ENCODE measurements at places on chromosomes 11 and 22. TPM values are rescaled to one million over a fixed set of nuclear protein-coding genes. Genes with fewer than 3 reads are reported as not detected.

DNA sequence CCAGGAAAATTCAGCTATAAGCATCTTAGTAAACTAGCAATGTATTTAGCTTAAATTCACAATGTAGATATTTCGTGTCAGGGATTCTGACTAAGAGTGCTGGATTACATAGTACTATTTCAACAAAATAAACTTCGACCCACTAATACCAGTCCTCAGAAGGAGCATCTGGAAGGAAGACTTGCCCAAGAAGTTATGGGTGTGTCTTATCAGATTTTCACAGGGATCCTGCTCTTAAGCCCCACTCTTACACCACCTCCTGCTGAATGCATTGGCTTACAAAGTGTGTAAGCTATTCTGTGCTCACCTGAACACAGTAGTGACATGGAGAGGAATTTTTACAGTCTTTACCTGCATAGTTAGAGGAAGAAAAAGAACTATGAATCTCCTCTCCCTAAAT lies 35.4 kb upstream of the ANO5 start:
- no peak for DNase-seq

GRCh38 chr11:82631722-82632630 lies 101.7 kb downstream of the FAM181B start:
- no peak for DNase-seq

- peak; percentile 69 for DNase-seq
Measured at GRCh38 chr11:116693593-116694348, 79.0 kb downstream of the BUD13 start.

GRCh38 chr22:43144949-43145348 lies 1.8 kb upstream of the MCAT start:
- DNase-seq: no peak

DNA sequence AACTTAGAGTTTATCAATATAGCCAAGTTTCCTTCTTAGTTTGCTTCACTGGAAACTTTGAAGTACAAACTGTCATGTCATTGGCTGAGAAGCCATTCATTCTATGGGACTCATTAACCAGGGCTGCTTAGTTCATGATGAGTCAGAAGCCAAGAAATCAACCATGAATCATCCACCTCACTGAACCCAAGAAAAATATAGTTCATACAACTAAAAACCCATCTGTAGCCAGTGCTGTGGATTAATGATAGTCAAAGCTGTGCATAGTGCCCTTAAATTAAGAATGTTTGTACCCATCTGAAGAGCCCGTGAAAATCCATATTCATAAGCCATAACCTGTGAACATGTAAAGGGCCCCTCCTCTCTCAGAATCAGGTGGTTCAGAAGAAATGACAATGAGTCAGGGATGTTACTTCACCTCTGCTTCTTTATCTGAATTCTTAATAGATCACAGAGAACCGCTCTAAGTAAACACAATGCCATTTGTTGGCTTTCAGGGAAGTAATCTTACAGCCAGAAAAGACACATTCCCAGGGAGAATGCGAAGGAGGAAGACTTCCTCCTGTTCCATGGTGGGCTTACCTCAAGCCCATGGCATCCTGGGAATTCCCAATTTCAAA lies 25.4 kb downstream of the MMP20 start:
- no peak for DNase-seq

GRCh38 chr11:120668537-120668936 lies 157.0 kb downstream of the GRIK4 start:
- no peak for DNase-seq

DNA sequence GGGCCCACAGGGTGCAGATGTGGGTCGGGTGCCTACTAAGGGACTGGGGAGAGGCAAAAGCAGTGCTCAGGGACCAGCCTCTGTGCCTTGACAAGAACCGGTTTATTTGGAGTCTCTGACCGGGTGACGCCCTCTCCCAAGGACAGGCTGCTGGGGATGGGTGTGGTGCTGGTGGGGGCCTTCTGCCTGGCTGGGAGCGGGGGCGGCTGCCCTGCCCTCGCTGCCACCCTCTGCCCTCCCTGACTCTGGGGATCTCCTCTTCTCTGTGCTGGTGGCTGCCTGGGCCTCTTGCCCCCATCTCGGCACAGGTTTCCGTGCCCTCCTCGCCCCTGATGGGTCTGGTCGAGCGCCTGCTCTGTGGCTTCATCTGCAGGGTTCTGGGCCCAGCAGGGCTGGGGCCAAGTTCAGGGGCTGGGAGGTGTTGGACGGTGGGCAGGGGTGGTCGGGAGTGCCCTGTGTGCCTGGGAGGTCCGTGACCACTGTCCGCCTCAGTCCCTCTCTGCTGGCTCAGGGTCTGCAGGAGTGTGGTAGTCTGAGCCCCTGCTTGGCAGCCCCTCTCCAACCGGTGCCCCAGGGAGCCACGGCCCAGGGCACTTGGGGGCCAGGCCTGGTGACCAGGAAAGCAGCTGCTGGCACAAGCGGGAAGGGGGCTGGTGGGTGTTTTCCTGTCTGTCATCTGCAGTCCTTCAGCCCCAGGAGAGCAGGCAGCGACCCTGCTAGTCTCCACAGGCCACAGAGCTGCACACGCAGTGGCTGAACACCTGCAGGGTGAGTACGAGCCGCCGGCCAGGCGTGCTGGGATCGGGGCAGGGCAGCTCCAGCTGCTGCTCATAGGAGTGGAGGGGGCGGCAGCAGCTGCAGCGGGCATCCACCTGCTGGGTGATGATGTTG lies 23.5 kb downstream of the MUC6 start:
- no peak for DNase-seq

DNA sequence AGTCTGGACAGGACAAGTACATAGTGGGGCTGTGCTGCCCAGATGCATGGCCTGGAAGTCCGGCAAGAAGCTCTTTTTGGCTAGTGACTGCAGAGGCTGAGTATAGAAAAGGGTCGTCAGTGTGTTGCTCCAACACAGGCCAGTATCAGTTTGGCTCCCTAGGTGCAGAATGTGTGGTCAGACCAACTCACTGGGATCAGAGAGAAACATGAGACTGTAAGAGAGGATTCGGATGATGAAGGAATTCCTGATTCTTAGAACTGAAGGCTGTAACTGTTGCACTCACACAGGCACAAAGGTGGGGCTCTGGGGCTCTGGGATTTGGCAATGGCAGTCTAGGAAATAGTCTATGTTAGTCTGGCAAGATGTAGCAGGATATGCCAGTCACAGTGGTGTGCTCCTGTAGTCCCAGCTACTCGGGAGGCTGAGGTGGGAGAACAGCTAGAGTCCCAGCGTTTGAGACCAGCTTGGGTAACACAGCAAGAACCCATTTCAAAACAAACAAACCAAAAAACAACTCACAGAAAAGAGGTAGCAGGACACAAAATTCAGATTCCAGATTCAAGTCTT lies 11.1 kb upstream of the UPB1 start:
- DNase-seq: no peak

DNA sequence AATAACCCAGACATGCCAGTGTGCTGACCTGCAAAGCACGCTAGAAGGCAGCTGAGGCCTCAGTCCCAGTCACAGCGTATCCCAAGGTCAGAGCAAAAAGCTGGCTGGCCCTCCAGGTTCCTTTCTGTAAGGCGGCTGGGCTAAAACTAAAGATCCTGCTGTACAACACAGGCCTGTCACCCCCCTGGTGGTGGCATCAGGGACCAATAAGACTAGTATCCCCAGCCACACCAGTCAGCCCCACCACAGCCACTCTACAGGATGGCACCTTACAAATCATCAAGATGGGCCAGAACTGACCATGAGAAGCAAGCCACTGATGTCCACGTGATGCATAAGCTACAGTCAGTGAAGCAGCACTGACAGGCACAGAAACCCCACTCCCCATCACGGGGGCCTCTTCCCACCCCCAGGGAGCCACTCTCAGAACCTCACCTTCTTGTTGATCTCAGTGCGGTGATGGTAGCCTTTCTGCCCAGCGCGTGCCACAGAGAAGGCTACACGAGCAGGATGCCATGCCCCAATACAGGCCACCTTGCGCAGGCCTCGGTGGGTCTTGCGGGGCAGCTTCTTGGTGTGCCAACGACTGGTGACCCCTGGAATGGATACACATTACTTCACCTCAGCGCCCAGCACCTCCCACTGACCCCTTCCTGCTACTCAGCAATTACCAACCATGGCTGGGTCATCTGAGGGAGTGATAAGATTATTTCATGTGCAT lies 5.0 kb downstream of the RPL3 start:
- no peak for DNase-seq

DNA sequence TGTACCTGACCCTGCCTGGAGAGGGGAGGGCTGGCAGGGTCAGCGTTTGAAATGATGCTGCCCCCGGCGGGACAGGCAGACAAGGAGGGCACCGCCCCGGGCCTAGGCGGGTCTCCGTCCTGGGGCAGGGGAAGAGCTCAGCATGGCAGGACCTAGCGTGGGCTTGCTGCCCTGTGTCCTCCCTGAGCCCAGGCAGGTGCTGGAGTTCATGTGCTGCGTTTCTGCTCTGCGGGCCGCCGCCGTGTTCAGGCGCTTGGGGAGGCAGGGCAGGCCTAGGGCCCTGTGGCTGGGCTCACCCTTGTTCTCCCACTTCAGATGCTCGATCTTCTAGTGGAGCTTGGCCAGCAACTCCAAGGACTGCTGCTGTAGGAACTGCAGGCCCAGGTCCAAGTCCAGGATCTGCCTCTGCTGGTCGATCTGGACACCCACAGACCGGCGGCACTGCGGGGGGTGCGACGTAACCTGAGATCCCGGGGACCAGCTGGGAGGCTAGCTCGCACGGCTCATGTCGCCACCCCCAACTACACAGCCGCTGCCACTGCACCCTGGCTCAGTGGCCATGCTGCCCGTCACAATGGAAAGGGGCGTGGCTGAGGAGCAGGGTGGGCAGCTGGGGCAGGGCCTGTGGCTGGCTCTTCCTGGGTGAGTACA lies 84.4 kb downstream of the MED15 start:
- no peak for DNase-seq

GRCh38 chr11:122743097-122743741 lies 87.7 kb downstream of the UBASH3B start:
- no peak for DNase-seq

GRCh38 chr11:118068206-118068944 lies 8.5 kb upstream of the TMPRSS4 start:
- no peak for DNase-seq

DNA sequence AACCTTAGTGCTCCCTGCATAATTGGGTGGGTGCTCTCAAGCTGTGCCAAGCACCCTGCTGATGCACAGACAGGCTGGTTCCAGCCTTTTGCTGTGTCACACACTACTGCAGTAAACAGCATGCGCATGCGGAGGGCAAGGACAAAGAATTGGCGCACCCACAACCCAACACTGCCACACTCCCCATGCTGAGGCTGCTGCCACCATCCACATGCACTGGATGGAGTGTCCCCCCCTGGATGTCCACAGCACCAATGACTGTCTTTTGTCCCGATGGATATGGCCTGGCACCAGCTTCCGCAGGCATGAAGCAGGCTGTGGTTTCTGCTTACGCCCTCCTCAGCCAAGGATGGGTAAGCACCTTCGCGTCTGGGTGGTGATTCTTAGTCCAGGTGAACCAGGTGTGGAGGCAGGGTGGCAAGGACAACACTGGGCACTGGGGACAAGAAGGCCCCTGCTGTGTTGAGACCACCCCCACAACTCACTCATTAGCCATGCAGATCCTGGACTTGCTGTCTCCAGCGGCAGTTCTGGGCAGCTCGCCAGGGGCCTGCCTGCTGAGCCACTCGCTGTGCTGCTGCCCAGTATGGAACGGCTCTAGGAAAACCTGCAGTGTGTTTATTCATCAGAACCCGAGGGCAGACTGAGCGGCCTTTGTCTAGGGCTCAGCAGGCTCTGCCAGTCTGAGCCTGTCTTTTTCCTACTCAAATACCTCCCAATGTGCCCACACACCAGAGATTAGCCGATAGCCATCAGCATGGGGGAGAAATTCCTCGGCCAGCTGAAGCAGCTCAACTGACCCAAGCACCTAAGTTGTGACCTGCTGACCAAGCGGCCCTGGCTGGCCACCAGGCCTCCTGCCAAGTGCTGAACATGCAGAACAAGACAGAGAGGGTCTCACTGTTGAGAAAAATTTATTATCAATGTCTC lies 8.2 kb upstream of the NAP1L4 start:
- DNase-seq: no peak

DNA sequence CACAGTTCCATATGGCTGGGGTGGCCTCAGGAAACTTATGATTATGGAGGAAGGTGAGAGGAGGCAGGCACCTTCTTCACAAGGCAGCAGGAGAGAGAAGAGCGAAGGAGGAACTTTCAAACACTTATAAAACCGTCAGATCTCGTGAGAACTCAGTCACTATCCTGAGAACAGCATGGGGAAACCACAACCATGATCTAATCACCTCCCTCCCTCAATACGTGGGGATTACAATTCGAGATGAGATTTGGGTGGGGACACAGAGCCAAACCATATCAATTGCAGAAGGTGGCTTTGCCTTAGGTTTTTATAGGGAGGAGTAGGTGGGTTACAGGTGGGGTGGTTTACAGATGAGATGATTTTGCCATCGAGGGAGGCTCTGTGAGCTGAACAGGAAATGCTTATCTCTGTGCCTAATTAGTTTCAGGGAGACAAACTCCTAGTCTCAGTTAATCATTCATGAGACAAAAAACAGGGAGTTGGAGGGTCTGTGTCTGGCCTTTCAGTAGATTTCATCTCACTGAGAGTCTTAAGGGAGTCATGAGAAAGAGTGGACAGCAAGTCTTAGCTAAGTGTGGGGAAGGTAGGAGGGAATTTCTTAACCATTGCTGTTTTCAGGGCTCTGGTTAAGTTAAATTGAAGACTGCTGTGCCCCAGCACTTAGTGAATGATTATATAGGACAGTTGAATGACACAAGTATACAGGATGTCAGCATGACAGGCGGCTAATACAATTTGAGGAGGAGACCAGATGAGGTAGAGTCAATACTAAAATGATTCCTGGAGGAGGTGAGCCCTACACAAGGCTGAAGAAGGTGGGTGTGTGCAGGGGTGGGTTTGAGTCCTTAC lies 47.7 kb downstream of the CWC15 start:
- DNase-seq: no peak

- DNase-seq: no peak
Measured at GRCh38 chr11:77677138-77677537, 39.5 kb upstream of the CLNS1A start.

DNA sequence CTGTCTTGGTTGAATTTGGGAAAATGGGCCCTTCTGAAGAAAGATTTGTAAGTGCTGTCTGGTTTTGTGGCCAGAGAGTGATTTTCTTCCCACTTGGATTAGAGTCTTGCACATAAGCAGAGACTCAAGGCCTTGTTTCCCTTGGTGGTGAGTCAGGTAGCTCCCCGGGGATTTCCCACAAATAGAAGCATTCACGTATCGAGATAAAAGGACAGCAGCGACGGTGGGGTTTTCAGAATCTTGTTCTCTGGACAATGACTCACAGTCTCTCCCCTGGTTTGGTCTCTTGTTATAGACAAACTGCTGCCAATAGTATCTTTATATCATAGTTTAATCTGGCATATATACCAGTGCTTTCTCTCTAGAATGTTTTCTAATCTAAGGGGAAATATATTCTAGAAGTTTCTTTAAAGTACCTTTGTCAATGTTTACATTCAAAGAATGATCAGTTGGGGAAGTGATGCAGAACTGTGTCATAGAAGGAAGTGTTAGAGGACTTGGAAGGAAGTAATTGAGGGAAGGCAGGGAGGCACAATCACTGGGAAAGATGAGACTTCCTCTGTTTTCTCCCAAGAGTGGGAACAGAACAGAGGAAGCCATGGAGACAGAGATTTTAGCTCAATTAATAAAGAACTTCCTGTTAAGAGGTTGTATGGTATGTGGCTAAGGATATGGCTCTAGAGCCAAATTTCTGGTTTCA lies 18.1 kb downstream of the POLA2 start:
- no peak for DNase-seq

The CARD16 gene
- total RNA-seq: 40.2 TPM

The TRIM6 gene
- 0.82 TPM for total RNA-seq

The LINC01488 gene
- total RNA-seq: not detected

The ADM gene
- 33.0 TPM for total RNA-seq

The NLRP14 gene
- not detected for total RNA-seq

The ATM gene
- 30.1 TPM for total RNA-seq

The FIBIN gene
- 3.3 TPM for total RNA-seq

The JHY gene
- 0.84 TPM for total RNA-seq

The SYCE3 gene
- total RNA-seq: not detected

The MYEOV gene
- 4.5 TPM for total RNA-seq
